Amniotic stem cell (primary cell): ENCODE measurements at places on chromosomes 3 and 15.

DNA sequence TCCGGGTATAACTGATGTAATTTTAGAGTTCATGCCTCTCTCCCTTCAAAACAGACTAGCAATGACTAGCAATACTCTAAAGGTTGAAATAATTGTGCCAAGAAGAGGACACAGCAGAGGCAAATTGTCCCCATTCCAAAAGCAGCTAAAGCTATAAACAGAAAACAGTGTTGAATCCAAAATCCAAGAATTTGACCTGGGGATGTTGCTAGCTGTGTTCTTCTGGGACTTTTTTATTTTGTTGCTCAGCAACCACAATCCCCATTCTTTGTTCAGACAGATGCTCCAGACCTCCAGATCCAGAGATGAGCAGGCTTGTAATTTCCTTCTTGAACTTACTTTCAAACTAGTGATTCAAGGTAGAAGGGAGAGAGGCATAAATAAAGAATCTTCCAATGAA, 191.5 kb downstream of the FOXB1 start:
- no peak for DNase-seq

GRCh38 chr3:191721390-191721861, 260.5 kb downstream of the PYDC2 start:
- DNase-seq, result no peak

DNA sequence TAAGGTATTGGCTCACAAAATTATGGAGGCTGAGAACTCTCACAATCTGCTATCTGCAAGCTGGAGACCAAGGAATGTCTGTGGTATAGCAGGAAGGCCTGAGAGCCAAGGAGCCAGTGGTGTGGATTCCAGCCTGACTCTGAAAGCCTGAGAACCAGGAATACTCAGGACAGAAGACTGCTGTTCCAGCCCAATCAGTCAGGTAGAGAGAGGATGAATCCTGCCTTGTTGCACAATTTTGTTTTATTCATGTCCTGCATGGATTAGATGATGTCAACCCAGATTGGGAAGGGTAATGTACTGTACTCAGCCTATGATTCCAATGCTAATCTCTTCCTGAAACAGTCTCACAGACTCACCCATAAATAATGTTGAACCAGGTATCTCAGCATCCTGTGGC, 312.4 kb upstream of the KCNMB2 start:
- DNase-seq, result no peak

- no peak for DNase-seq
These were observed 37.9 kb downstream of the AGTR1 start for GRCh38 chr3:148735597-148735996.

GRCh38 chr3:191987831-191988350, 526.9 kb downstream of the PYDC2 start:
- no peak for DNase-seq

DNA sequence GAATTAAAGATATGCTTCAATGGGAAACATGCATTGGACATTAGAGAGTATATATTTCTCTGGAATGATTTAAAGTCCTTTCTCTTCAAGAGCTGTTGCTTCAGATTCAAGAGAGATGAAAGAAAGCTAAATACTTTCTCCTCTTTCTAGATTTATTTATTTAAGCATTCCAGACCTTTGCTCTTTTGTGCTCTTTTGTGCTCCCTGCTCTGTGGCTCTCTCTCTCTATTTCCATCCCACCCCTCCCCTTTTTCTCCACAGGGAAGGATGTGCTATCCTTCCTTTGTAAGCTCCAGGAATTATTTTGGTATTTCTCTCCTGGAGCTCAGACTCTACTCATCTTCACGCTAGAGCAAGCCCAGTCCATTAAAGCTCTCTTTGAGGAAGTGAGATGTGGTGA, 871.9 kb upstream of the GBE1 start:
- DNase-seq, result no peak

- no peak for DNase-seq
These were observed 197.3 kb upstream of the HES1 start for GRCh38 chr3:193938613-193939012.

DNA sequence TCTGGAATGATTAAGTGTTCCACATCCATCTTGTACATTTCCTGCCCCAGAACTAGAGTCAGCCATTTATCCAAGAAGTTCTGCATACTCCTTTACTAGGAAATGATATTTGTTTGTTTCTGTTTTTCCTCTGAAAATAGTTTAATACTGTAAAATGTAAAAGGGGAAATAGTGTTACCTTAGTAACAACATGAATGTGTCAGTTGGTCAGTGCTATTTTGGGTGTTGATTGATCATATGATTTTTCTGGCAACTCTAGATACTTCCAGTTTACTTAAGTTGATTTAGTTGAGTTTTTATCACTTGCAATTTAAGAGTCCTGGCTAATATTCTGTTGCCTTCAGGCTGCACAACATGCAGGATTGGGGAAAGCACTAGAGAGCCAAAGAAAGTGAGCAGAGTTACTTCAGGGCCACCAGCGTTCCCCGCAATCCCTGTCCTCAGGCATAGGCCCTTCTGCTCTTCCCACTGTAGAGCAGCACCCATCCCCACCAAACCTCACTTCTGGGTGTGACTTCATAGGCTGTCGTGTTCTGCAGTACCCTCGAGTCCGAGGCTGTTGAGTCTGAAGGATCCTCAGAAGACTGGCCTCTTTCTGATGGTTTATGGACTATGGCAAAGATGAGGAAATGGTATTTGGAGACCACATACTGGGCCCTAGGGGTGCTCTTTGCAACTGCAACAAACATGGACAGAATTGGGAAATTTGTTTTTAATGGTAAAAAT, 69.0 kb downstream of the CHD2 start:
- no peak for DNase-seq

- no peak for DNase-seq
These were observed 70.9 kb downstream of the FNDC3B start for GRCh38 chr3:172110127-172110779.

- DNase-seq, result no peak
These were observed 15.4 kb downstream of the APH1B start for GRCh38 chr15:63292771-63293170.

GRCh38 chr15:91488452-91488851, 365.1 kb upstream of the SLCO3A1 start:
- DNase-seq, result no peak

- peak; percentile 70 for DNase-seq
These were observed at the start of gene MON1A for GRCh38 chr3:49929291-49930167. TSS of gene MON1A (minus strand) at chr3:49929811. CDS start at chr3:49913346, 16,465 bp downstream.

- DNase-seq, result no peak
These were observed 19.6 kb downstream of the GYG1 start for GRCh38 chr3:149010966-149011365.

DNA sequence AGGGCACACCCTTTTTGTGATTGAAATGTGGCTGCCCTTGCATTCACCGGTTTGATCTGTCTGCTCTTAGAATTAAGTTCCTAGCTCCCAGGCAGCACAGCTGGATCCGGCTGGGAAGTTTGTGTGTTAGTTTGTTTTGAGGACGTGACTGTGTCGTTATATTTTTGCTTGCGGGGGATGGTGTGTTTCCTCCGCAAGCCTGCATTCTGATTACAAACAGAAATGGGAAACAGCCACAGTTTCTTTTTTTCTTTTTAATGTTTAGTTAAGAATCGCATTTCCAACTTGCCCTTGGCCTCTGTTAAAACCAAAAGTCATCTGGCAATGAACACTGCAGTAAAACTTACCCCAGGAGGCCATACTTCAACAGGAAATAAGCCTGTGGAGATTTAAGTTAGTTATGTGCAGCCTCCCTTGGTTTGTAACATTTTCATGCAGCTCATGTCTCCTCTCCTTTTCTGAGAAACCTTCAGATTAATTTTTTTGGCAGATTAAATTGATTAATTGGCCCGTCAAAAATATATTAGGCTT, 888 bp downstream of the TMOD3 start:
- DNase-seq, result no peak

- DNase-seq, result no peak
These were observed 16.9 kb downstream of the FBLN2 start for GRCh38 chr3:13565581-13566452.

GRCh38 chr3:178671377-178671776, 135.1 kb downstream of the KCNMB2 start:
- no peak for DNase-seq

GRCh38 chr3:190718671-190719070, 143.8 kb downstream of the GMNC start:
- DNase-seq, result peak; percentile 39

DNA sequence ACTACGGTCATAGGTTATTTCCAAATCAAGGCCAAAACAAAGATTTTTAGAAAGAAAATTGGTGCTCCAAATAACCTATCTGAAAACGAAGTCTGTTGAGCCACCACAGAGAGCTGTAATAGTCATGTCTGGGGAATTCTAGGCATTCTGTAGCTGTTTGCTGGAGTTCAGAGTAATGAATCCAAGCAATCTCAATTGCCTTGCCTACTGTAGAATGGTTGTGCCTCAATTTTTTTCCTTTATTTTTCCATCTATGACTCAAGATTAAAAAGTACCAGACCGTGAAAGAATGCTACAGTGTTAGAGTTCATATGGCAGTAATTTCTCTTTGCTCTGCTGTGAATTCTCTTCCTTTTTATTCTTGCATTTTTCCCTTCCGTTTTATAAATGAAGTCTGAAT, 1007.2 kb upstream of the ALCAM start:
- DNase-seq, result peak; percentile 80

GRCh38 chr15:57227899-57228298, 148.4 kb upstream of the CGNL1 start:
- peak; percentile 49 for DNase-seq

GRCh38 chr15:99172171-99172570, 67.3 kb downstream of the SYNM start:
- DNase-seq, result no peak

DNA sequence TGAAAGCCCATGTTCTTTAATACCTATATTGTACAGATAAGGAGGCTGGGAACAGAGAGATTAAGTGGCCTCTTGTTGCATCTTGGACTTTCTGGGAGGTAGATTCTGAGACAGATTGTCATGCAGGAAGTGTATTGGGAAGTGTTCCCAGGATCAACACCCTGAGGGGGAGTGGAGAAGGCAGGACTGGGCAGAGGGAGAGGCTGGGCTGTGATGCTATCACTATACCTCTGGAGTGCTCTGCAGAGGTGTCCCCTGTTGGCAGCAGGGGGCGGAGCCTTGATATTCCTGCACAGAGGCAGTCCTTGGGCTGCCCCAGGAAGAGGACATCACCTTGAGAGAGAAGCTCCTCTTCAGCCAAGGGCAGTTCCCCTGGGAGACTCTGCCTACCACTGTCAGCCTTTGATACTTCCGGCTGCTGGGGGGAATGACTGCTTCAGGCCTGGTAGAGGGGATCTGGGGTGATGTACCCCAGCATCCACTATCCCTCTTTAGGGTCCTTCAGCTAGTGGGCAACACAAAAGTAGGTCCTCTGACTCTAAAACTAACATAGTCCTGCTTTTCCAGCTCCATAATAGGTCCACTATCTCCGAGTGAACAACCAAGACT, 97.4 kb upstream of the RNU6-1 start:
- DNase-seq, result no peak

DNA sequence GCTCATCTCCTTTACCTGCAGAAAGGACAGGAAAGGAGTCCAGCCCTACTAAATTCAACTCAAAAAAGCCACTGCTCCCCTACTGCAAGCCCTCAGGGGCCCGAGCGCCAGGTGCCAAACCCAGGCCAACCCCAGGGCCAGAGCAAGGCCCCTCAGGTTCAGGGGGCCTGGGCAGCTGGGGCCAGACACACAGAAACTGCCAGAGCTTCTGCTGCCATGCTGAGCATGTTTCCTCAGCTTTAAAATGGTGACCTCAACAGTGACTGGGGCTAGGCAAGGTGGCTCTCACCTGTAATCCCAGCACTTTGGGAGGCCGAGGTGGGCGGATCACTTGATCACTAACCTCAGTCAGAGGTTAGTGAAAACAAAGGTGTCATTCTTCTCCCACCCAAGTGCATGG, 38.8 kb downstream of the KLHL25 start:
- DNase-seq, result no peak

DNA sequence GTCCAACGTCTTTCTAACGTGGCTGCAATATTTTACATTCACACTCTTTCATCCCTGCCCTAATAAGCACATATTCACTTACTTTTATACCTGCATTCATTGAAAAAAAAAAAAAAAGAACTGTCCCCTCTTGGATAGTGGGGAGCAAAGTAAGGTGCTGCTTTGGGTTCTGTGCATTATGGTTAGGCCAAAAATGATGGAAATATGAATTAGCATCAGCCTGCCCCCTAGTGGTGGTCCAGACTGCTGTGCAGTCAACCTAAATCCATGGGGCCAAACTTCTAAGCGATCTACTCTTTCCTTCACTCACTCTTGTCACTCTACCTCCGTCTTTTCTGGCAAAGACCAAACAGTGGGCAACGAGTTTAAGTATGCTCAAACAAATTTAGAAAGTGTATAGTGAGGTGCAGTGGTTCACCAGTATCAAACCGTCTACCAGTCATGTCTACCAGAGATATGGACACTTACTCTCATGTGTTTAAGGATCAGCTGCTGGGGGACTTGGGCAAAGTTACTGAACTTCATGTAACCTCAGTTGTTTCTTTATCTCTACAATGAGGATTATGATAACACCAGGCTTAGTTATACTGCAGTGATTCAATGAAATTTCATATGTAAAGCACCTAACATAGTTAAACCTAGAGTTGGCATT, 61.5 kb upstream of the GRM7 start:
- no peak for DNase-seq

- no peak for DNase-seq
These were observed 25.9 kb downstream of the ADCY5 start for GRCh38 chr3:123423031-123423430.
